T-helper 2 cell treated with Interferon-gamma antibody and Interleukin-4, amounts not matched to agents 100 ng/mL and 5 ng/mL, for 36 hours (primary cell): ENCODE measurements at places on chromosomes 7 and 10. TPM values are rescaled to one million over a fixed set of nuclear protein-coding genes. Genes with fewer than 3 reads are reported as not detected.

Gene PAX2
- total RNA-seq: not detected in 2 replicates

Gene SEMA3A
- total RNA-seq: 0.59 and 0.66 TPM in 2 replicates

Gene POU6F2
- not detected in 2 replicates for total RNA-seq

Gene BTRC
- 13.7 and 16.0 TPM in 2 replicates for total RNA-seq

Gene GOT1
- total RNA-seq: 23.3 and 26.7 TPM in 2 replicates

Gene OR2F1
- total RNA-seq: not detected in 2 replicates

Gene CYP17A1
- total RNA-seq: not detected in 2 replicates

Gene EBF3
- total RNA-seq: not detected in 2 replicates

Gene WEE2
- 0.05 and 0.14 TPM in 2 replicates for total RNA-seq

Gene NPY4R
- not detected in 2 replicates for total RNA-seq
